ENCODE measurements at places on chromosomes 3 and 15. TPM values are rescaled to one million over a fixed set of nuclear protein-coding genes. Genes with fewer than 3 reads are reported as not detected.

Gene SLC28A1
- polyA plus RNA-seq: 0.10 TPM

Gene GABRR3
- polyA plus RNA-seq: not detected

Gene GRM2
- polyA plus RNA-seq: 0.89 TPM

Gene UACA
- polyA plus RNA-seq: 116 TPM

Gene SPG21
- 95.9 TPM for polyA plus RNA-seq

Gene C2CD4A
- 0.04 TPM for polyA plus RNA-seq

Gene MESP2
- not detected for polyA plus RNA-seq

Gene SCN11A
- 1.1 TPM for polyA plus RNA-seq

Gene HRG
- polyA plus RNA-seq: not detected

Gene IMPG2
- polyA plus RNA-seq: 0.80 TPM

Gene MINDY4B
- polyA plus RNA-seq: not detected

Gene SOX14
- not detected for polyA plus RNA-seq

Gene PP2D1
- 1.3 TPM for polyA plus RNA-seq

Gene QARS1
- 272 TPM for polyA plus RNA-seq

Gene SST
- polyA plus RNA-seq: 0.91 TPM

Gene SLC7A14
- polyA plus RNA-seq: 0.50 TPM

Gene RLBP1
- not detected for polyA plus RNA-seq

Gene SETMAR
- polyA plus RNA-seq: 37.0 TPM

Gene SPINT1
- 68.7 TPM for polyA plus RNA-seq

Gene SV2B
- polyA plus RNA-seq: 2.6 TPM

Gene FAM81A
- 2.6 TPM for polyA plus RNA-seq

Gene ETV5
- polyA plus RNA-seq: 296 TPM

Gene UROC1
- polyA plus RNA-seq: 0.23 TPM

Gene XCR1
- polyA plus RNA-seq: 0.88 TPM

Gene MAP6D1
- 0.90 TPM for polyA plus RNA-seq

Gene B3GALNT1
- polyA plus RNA-seq: 35.9 TPM

Gene EIF4E3
- polyA plus RNA-seq: 13.3 TPM

Gene BTD
- 18.5 TPM for polyA plus RNA-seq

Gene MRPS22
- 61.4 TPM for polyA plus RNA-seq

Gene CPA3
- polyA plus RNA-seq: 0.32 TPM

Gene SNX1
- polyA plus RNA-seq: 103 TPM

Gene MYZAP
- 66.9 TPM for polyA plus RNA-seq
